ENCODE measurements at places on chromosomes 3 and 15.

- no peak for DNase-seq
Observed at GRCh38 chr15:95698230-95698629, 632.3 kb upstream of the NR2F2 start.

DNA sequence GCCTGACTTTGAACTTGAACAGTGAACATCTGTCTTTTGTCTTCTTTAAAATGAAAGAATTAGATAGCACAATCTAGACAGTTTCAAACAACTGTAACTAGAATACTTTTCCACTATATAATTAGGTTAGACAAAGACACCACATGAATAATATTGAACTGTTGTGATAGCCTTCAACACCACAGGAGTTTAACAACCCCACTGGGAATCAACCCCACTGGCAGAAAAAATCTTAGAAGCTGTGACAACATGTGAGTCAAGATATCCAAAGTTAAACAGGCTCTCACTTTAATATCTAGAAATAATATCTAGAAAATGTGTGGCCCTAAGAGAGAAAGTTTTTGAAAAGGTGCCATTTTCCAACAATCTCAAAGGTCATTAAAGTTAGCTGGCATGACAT lies 64.4 kb upstream of the PRICKLE2 start:
- no peak for DNase-seq

GRCh38 chr15:60076045-60076444 lies 71.9 kb downstream of the FOXB1 start:
- no peak for DNase-seq

DNA sequence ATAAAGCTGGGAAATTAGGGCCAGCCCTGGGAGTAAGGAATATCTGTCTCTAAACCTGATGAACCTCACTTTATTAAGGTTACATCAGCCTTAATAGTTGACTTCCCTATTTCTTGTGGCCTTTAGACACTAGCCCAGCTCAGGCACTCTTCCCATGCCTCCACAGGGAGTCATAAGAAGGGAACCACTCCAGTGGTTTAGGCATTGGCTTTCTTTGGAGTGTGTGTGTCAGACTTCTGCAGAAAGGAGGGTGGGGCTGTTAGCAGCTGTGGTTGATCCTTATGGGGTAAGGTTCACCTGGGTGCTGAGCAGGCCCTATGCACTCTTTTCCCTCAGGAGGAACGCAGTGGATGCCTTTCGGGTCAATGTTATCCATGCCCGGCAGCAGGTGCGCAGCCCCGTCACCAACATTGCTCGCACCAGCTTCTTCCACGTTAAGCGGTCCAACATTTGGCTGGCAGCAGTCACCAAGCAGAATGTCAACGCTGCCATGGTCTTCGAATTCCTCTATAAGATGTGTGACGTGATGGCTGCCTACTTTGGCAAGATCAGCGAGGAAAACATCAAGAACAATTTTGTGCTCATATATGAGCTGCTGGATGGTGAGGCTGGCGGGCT lies 4.0 kb downstream of the AP2M1 start:
- DNase-seq: no peak

- no peak for DNase-seq
Observed at GRCh38 chr3:58216496-58217195, 5.9 kb upstream of the DNASE1L3 start.

All from GOT3 (cell line).